ENCODE measurements at places on chromosomes 6 and 20.

DNA sequence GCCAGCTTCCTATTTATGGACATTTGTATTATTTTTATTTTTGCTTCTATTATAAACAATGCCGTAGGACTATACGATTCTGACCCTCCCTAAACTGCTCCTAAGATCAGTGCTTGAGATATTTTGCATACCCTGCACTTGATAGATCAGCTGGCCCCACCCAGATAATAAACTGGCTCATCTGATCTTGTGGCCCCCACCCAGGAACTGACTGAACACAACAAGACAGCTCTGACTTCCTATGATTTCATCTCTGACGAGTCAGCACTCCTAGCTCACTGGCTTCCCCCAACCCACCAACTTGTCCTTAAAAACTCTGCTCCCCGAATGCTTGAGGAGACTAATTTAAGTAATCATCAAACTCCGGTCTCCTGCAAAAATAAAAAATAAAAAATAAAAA lies 34.9 kb upstream of the TFAP2A start:
- DNase-seq = no peak

GRCh38 chr6:154458565-154459470 lies 51.7 kb downstream of the CNKSR3 start:
- no peak for DNase-seq

- DNase-seq = no peak
Observed at GRCh38 chr6:34836008-34836407, 44.1 kb downstream of the BLTP3A start.

GRCh38 chr6:26474439-26474881 lies 16.7 kb downstream of the BTN2A1 start:
- DNase-seq = no peak

DNA sequence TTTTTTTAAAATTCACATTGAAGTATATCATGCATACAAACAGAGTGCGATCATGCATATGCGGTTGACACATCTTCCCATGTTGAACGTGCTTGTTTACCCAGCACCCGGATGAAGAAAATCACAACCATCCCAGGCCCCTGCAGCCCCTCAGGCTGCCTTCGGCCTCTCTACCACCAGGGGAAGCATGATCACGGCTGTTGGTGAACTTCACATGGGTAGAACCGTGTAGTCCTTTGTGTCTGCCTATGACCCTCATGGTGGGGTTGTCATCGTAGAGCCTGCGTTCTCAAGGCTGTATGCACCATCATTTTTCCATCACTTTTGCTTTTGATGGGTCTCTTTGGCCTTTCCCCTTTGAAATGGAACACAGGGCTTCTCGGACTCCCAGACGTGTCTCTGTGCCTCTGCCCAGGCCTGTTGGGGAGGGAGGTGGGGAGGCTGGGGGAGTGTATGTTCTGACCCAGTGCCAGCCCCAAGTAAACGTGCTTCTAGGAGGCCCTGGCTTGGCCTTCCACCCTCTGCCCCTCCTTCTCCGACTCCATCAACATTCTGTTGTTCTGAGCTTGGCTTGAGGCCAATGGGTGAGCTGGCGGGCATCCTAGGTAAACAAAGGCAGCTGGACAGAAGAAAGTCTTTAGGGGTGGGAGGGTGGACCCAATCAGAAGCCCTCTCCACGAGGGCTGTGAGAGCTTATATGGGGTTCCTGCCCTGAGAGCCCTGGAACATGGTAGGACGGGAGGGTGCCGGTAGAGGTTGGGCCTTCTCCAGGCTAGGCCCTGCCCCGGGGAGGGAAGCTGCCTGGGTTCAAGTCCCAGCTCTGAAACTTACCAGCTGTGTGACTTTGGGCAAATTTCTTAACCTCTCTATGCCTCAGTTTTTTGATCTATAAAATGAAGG lies 39.7 kb downstream of the TGM2 start:
- DNase-seq = no peak

DNA sequence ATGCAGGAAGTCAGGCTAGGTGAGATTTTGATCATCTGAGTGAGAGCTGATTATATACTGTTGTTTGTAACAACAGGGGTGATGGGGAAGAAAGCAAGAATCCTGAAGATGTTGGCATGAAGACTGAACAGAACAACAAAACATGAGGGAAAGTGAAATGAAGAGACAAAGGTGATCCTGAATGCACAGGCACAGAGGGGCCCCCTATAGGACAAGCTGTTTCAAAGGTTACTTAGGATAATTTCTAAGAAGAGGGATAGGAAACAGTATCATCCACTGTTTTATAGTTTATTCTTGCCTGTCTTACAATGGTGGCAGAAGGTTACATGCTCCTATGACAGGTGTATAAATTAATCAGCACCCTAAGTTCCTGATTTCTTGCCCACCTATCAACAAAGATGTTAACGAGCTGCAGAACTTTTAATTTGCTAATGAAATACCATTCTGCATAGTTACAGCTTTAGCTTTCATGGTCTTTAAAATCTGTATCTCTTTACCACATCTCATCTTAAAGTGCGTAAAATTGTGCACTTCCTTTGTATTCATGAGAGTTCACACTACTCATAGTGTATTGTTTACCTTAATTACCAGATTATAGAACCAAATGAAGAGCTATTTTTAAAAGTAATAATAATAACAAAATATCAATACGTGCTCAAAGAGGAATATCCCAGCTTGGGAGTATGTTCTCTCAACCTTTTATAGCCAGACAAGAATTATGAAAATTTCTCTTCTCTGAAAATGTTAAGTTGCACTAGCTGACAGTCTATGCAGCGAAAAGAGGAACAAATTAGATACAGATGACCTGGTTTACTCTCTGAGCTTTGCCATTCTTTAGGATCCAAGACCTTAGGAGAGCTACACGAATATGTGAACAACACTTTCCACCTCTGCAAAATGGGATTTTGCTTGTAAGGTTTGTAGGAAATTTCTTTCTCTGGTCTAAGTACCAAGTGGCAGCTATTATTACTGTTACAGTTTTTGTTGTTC lies 192.5 kb downstream of the EDN1 start:
- DNase-seq = no peak

DNA sequence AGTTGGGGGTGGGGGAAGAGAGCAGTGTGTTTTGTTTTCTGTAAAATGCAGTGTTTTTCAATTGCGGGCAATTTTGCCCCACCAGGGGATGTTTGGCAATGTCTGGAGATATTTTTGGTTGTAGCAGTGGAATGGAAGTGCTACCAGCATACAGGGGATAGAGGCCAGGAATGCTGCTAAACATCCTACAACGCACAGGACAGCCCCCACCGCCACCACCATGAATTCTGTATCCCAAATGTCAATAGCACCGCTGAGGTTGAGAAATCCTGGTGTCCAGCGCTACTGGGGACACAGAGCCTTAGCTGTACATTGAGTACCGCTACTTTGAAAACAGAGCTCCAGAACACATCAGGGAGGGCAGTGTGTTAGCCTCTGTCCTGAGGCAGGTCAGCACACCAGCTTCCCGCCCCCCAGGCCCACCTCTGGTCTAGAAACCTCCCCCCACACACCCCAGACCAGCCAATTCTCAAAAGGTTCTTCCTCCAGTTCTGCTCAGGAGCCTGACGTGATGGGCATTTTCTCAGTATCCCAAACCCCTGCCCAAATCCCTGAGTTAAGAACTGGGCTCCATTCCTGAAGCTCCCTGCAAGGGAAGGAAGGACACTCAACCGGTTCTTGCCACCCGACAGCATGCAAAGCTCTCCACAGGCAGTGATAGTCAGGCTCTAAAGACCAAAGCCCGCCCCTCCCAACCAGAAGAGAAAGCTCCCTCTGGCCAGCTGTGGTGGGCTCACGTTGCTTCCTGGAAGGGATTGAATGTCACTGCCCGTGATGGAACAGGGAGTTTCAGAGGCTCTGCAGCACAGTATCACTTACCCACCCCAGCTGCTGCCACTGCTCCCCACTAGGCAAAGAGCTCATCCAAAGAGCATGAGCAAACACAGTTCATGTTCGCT lies 321.5 kb upstream of the JARID2 start:
- DNase-seq = no peak

GRCh38 chr20:20518263-20518662 lies 150.4 kb downstream of the INSM1 start:
- no peak for DNase-seq

DNA sequence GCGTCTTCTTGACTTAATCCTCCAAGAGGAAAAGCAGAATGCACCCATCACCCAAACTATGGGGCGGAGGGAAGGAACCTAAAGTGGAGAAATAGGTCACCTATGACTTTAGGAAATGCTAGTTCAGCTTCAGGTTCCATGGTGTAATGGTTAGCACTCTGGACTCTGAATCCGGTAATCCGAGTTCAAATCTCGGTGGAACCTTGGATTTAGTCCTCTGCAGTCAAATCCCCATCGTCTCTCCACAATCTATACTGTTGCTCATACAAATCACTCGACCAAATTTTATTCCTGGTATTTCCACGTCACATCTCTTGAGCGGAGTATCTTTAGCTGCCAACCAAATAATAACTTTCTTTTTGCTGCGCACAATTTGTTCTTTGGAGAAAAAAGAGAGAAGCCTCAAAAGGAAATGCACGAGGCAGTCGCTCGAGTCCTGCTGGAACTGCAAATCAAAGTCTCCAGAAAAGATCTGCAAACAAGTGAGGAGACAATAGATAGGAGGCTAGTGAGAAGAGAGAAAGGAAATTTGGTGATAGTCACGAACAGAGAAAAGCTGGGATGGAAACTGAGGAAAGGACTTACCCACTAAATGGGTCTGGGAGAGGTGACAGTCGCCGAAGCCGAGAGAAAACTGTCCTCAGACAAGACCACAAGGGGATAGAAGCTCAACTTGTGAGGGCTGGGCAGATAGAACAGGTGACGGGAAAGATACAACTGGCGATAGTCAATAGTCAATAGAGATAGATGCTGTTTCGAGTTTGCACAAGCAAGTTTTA lies 16.6 kb downstream of the POM121L2 start:
- DNase-seq = no peak

- DNase-seq = no peak
Observed at GRCh38 chr6:30097902-30098768, 14.8 kb downstream of the TRIM31 start.

GRCh38 chr6:110575925-110576463 lies 99.6 kb upstream of the SLC22A16 start:
- DNase-seq = no peak

- DNase-seq = no peak
Observed at GRCh38 chr20:41142245-41142644, 4.9 kb downstream of the PLCG1 start.

DNA sequence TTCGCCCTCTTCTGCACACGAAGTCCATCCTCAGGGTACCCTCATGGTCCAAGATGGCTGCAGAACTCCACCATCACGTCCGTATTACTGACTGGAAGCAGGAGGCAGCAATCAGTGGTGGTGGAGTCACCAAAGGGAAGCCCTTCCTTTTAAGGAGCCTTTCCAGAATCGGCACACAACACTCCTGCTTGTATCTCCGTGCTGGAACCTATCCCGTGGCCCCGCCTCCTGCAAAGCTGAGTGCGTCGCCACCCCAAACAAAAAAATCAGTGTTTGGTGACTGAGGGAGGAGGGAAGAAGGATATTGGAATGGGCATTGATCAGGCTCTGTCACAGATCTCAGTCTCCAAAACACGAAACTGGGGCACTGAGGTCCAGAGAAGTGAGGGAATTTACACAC lies 5.8 kb upstream of the CCN5 start:
- DNase-seq = no peak

DNA sequence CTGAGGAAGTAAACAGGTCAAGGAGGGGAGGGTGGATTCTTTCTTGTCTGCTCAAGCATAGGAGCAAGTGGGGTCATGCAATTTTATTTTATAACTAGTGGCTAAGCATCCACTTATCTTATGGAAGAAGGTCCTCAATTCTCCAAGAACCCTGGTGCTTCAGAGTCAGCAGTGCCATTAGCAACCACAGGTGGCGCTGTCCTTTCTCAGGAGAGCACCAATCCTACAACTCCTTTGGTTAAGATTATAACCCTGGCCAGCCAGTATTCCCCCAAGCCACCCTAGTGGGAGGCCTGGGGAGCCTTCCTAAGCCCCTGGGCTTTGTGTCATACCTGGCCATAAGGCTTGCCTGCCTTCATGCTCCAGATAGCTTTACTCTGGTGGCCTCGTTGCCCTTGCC lies 60.7 kb downstream of the PCSK2 start:
- no peak for DNase-seq

DNA sequence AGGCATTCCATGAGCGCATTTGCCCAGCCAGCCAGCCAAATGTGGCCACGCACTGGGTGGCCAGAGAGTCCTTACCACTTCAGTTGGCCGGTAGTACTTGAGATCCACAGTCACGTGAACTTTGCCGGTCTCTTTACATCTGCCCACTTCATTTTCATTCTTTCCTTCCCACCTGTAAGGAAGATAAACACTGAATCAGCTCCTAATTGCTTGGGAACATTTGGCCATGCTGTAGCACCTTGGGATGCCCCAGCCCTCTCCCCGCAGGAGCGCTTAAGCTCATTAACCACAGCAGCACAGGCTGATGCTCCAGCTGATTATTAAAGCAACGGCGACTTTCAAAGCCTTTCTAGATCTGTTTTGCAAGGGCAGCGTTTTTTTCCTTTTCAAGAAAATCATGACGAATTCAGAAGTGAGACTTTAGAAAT lies 116.6 kb downstream of the FOXC1 start:
- DNase-seq = no peak

DNA sequence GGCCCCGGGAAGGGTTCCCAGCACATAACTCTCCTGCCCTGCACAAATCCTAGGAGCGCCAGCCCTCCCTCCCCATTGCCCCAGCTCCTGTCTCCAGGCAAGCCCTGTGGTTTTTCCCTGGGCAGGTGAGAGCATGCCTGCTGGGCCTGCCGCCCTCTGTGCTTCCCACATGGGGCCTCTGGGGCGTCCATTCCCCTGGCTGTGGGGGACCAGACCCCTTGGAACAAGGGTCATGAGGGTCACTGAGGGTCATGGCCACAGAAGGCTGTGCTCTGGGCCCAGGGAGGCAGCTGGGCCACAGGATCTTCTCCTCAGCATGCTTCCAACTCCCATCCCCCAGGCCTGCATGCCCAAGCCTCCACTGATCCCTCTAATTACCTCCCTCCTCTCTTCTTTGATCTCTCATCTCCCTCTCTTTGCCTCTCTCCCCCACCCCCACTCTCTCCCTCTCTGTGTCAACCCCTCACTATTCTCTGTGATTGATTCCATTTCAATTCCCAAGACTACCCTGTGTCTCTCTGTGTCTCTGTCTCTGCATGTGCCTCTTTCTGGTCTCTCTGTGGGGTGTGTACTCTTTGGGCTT lies 6.1 kb downstream of the MDFI start:
- DNase-seq = no peak

DNA sequence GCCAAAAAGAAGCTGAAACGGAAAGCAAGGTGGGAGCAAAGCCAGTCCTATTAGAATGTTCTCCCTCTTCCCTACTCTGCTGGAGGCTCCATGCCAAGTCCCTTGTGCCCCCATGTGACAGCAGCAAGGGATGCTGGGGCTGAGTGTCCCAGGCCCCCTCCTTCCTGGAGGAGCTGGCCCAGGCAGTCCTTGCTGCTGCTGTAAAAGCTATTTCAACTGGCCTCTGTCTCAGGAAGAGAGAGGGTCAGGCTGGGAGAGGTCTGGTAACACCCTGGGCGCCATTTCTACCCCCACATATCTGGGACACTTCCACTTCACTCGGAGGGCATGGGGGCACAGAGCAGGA lies 25.0 kb downstream of the TTBK1 start:
- DNase-seq = no peak

- DNase-seq = no peak
Observed at GRCh38 chr6:159565181-159565710, 127.8 kb downstream of the SOD2 start.

- no peak for DNase-seq
Observed at GRCh38 chr20:64166721-64167615, 2.7 kb downstream of the MYT1 start.

- DNase-seq = peak; percentile 20
Observed at GRCh38 chr6:167825332-167826229, 1.1 kb upstream of the AFDN start.

GRCh38 chr20:19510611-19511010 lies 247.4 kb upstream of the RIN2 start:
- DNase-seq = no peak

GRCh38 chr6:41635365-41635764 lies 2.9 kb upstream of the MDFI start:
- no peak for DNase-seq

Measured in activated naive CD8-positive, alpha-beta T cell treated with anti-CD3 and anti-CD28 coated beads, Interleukin-2, amount 50 U/mL, for 24 hours (primary cell).